ENCODE measurements at places on chromosomes 5 and 9.

- DNase-seq, result peak; percentile 61
Observed at GRCh38 chr5:97231025-97231636, 48.1 kb upstream of the RIOK2 start.

DNA sequence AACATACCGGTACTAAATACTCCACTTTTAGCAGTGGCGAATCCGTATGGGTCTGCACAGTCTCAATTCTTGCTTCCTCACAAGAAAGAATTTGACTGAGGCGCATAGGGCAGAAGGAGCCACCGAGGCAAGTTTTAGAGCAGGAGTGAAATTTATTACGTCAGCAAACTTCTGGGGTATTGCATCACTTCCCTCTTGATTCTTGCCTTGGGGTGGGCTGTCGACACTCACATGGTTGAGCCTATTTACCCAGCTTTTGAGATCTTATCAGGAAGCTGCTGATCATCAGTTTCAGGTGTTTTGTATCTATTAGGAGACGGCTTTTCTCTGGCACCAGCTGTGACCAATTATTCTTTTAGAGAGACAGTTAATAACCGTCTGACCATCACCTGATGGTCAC lies 111.5 kb upstream of the CCNH start:
- no peak for DNase-seq

DNA sequence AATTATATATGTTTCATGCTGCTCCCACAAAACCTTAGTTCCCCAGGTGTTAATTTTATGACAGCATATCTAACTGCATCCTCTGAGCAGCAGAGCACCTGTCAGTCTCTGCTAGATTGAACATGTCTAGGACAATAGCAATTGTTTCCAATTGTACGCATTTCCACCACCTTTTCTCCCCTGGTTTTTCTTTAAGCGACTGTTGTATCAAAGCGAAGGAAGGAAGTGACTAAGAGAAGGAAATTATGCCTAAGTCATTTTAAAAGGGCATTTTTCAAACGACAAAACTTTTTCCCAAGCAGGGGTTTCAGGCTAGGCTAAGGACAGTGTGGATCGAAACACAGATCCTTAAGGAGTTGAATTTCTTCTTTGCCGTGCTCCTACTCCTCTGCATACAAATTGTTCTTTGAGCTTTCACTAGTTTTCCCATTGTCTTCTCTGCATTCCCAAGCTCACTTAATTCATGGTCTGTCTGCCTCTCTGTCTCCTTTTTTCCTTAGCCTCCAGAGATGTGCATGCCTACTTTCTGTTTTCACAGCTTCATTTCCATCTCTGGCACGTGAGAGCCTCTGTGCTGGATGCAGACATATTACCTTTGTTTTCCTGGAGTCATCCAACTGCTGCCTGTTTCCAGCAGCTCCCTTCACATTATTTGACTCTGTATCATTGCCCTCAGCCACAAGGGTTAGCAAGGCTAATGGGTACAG lies 39.4 kb upstream of the STARD4 start:
- peak; percentile 61 for DNase-seq

DNA sequence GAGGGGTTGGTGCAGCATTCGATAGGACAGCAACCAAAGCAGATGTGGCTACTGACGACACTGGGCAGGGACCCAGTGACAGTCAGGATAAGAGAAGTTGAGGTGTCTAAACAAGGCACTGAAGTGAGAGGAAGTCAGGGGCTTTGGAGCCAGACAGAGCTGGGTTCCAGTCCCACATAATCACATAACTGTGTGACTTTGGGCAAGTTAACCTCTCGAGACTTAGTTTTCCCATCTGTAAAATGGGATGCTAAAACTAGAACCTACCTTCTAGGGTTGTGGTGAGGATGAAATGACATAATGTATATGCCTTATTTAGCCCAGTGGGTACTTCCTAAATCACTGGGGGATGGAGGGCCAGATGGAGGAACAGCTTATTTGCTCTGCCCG lies 3.1 kb downstream of the ANGPTL2 start:
- DNase-seq, result no peak

DNA sequence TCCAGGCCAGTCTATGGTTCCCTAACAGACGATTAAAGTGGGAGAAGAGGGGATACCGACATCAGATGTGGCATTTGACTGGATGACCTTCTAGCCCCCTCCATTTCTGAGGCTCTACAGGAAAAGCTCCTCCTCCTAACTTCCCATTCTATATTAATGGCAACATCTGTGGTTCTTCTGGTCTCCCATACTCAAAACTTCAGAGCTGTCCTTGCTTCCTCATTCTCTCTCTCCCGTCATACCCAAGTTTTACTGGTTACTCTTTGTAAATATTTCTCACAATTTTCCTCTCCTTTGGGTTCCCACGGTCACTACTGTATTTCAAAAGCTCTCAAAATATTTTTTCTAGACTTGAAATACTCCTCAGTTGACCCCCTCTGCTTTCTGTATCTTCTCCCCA lies 36.0 kb upstream of the IL7R start:
- no peak for DNase-seq

- DNase-seq, result no peak
Observed at GRCh38 chr5:118646917-118647316, 341.4 kb downstream of the DTWD2 start.

DNA sequence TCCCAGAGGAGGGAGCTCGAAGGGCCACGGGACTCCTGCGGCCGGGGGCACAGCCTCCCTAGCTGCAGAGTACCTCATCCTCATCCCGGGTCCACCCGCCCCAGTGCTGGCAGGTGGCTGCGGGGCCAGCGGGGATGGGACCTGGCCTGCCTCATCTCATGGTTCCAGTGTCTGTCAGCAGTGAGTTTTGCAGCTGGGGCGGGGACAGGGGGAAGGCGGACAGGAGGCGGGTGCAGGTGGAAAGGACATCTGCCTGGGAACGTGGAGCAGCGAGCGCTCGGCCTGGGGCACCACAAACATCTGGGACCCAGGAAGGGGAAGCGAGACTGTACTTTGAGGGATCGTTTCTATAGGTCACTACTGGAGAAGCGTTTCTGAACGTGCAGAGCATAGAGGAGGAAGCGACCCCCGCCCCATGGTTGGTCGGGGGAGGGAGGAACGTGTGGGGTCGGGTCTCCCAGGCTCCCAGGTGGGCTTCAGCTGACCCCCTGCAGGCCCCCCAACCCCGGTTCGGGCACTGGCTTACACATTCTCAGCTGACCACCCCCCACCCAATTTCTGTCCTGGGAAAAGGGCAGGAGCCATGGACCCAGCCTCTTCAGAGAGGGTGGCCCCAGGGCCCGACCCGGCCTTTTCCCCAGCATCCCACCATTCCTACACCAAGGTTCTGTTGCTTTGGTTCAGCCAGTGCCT lies 56.5 kb upstream of the NOTCH1 start:
- no peak for DNase-seq

DNA sequence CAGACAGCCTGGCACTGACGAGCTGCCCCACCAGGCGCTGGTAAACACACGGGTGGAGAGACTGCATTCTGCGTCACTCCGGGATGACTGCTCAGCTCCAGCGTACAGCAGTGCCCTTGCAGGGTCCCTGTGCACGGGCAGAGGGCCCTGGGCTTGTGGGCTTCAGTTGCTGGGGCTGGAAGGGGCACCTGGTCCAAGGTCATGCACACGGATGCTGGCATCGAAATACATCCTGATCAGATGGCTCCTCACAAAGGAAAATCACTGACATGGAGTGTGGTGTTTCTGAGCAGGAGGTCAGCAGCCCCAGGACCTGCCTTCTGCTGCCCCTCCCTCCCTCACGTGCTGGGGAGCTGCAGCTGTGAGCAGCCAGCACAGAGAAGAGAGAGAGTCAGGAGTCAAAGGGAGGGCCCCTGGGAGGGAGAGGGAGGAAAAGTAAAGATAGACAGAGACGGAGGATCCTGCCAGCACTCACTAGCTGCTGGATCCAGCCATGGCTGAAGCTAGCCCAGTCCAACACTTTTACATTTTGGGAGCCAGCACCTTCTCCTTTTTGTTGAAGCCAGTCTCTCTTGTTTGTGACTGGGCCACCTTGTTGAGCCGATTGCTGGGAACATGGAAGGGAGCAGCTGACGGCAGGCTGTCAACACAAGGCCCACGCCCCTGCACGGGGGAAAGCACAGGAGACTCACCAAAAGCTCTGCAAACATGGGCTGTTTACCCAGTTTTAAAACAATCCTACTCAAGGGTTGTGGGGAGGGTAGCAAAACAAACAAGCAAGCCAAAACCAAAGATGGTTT lies 166.5 kb upstream of the PHYKPL start:
- no peak for DNase-seq

GRCh38 chr5:100566382-100567141 lies 31.4 kb downstream of the FAM174A start:
- DNase-seq, result no peak

DNA sequence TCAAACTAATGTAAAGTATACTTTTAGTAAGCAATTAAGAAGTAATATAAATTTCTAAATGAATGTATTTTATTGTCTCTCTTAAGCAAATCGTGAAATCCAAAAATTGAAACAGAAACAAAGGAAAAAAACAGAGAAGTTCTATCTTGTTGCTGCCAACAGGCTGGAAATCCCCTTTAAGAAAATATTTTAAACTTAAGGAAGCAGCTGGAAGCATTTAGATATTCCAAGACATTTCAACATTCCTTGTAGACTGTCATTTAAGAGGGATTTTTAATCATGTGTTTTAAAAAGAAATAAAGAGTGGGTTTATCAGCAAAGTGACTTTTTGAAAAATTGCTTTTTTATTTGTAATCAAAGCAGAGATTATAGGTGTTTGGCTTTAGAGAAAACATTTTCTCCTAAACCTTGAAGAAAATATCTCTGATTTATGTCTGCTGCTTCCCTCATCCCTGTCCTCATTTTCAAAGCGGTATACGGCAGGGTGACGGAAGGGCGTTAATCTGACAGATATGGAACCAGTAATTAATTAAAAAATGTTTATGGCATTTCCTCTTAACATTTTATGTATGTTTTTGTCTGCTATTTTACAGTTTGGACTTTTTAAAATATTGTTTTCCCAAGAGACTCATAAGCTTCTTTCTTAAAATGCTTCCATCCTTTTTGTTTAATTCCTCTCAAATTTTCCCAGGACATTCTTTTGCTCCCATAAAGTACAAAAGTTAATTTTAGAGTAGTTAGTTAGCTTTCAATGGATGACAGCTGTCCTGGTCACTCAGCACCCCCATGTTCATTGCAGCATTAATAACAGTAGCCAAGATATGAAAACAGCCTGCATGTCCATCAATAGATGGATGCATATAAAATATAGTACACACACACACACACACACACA lies 245.6 kb downstream of the LURAP1L start:
- DNase-seq, result no peak

GRCh38 chr9:125145425-125145824 lies 2.1 kb upstream of the SCAI start:
- DNase-seq, result no peak

- DNase-seq, result no peak
Observed at GRCh38 chr9:98158071-98158831, 34.2 kb downstream of the CORO2A start.

DNA sequence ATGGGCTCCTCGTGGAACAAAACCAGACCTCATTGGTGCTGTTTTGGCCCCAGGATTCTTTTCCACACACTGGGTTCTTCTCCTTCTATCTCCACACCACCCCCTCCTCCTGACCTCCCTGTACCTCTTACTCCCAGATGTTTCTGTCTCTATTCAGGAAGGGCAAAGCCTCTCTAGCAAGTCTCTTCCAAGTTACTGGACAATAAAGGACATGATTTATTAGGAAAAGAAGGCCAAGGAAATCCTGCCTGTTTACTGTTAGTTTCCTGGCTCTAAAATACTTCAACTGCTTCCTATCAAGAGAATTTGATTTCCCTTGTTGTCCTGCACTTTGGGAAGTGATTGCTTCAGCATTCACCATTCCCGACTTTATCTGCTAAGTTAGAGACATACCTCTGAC lies 262.0 kb downstream of the SAXO1 start:
- DNase-seq, result no peak

DNA sequence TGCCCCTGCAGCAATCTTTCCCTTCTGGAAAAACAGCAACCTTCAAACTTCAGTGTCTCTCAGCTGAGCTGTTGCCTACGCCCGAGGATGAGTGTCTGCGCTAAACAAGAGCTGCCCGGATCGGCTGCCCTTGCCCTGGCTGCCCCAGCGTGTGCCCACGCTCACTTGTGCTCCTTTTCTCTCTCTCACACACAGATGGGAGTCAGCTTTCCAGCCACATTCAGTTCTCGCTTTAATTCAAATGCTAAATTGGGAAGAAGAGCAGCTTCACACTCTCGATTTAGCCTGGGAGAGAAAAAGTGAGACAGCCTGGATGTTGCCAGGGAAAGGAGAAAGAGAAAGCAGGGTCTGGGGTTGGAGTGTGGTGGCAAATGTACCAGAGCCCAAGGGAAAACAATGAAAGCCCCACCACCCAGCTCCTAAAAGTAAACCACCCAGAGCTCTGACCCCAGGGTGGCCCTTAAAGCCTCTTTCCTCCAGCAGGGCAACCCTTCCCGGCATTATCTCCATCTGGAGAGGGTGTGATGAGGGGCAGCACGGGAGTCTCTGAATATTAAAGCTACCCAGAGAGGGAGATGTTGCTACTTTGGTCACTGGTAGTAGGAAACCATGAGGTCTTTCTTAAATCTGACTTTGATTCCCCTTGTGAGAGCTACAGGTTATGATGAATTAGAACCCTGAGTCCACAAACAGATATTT lies 9.9 kb upstream of the EGR1 start:
- DNase-seq, result no peak

DNA sequence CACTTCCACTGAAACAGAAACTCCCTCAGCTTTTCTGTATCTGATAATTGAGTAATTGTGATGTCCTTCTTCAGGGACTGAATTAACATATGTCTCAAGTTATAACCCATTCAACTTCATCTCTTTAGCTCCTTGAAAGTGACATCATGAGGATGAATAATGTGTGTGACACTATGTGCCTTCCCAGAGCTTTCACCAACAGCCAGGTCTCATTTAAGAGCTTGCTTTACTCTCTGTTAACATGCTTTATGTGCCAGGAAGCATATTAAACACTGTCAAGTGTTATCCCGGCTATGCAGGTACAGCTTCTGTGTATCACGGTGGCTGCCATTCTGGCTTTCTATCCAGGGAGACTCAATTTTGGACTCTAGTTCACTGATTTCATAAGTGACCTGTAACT lies 799.9 kb downstream of the CDH12 start:
- DNase-seq, result no peak

DNA sequence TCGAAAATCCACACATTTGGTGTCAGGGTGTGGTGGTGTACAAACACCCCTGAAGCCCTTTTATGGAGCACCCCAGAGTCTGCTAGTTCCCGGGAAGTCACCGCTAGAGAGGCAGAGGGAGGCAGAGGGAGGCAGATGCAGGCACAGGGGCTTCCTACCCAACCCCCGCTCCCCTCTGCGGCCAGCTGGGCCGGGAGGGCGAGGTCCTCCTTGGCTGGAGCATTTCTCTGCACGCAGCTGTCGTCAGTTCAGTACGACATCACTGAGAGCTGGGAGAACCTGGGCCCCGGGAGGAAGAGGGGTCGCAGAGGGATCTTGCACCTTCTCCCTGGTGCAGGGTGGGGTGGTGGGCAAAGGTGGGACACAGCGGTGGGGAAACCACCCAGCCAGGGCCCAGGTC lies 15.8 kb upstream of the UBAC1 start:
- DNase-seq, result no peak

GRCh38 chr5:146026307-146027010 lies 78.9 kb downstream of the PLAC8L1 start:
- DNase-seq, result no peak

- DNase-seq, result no peak
Observed at GRCh38 chr5:120683580-120683979, 219.5 kb downstream of the PRR16 start.
